ENCODE measurements at places on chromosomes 7 and 10.

DNA sequence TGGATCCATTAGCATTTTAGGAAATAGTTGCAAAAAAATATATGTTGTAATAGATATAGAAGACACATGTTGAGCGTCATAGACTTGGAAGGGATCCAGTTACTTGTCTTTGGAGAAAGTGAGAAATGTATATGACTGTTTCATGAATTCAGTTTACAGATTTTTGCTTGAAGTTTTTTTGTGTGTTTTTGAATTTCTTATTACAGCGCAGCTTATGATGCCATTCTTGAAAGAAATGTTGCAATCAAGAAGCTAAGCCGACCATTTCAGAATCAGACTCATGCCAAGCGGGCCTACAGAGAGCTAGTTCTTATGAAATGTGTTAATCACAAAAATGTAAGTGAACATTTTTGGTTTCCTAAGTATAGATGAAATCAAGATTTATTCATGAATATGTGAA lies 98.2 kb downstream of the MAPK8 start:
- DNase-seq, result peak; percentile 56

DNA sequence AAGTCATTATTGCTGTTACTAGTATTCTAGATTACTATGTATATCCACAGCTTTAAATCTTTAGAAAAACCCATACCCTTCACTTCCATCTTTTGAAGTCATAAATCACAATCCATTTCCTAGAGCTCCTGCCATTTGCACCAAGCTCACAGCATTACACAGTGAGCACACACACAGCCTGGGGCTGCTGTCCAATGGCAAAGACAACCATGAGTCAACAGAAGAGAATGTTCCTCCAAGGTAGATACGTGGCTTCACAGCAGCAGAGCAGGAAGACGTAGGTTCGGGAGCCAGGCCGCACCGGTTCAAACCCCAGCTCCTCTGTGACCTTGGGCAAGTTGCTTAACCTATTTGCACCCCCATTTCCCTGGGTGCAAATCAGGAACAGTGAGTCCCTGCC lies 234.6 kb downstream of the DIP2C start:
- DNase-seq, result no peak

DNA sequence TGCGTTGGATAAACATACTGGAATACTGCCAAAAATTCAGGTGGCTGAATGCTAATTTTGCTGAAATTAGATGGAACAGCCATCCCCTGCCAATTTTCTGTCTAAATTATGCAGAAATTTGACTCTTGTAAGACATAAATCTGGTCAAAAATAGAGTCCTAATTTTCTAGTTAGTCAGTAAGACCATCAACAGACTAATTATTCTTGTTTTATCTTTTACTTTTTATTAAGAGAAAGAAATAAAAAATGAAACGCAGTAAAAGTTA lies 110.3 kb upstream of the GATA3 start:
- no peak for DNase-seq

DNA sequence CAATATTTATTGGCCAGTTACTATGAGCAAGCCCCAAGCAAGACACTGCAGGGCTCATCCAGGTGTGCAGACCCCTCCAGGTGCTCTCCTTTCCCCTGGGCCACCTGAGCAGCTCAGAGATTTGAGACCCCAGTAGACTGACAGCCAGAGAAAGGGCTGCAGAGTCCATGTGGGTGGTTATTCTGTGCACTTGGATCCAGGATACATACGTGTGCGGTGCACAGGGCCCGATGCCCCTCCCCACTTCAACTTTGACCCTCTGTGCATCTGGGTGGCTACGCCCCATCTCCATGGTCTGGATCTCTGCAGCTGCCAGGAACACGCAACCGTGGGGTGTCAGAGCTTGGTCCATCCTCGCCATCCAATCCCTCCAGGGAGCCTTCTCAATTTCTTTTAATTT lies 72.9 kb downstream of the MKI67 start:
- no peak for DNase-seq

- no peak for DNase-seq
Observed at GRCh38 chr10:81479316-81479715, 395.7 kb upstream of the NRG3 start.

DNA sequence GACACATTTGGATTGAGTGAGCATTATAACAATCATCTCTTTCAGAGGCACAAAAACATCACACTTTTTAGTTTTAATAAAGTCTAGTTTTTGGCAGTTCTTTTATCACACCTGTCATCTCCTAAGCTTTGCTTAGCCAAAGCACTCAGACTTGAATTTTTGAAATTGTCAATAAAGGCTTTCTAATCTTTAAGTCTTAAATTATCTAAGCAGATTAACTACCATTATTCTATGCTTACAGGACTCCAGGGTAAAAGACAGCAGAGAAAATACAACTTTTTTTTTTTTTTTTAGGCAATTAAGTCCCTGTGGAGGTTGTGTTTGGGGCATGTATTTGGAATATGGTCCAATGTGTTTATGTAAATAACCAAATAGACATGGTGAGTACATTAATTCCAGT lies 17.6 kb upstream of the DLX6 start:
- no peak for DNase-seq

GRCh38 chr10:60535427-60535826 lies 145.8 kb upstream of the ANK3 start:
- no peak for DNase-seq

GRCh38 chr7:28956608-28957063 lies 1.5 kb downstream of the TRIL start:
- DNase-seq, result peak; percentile 25

DNA sequence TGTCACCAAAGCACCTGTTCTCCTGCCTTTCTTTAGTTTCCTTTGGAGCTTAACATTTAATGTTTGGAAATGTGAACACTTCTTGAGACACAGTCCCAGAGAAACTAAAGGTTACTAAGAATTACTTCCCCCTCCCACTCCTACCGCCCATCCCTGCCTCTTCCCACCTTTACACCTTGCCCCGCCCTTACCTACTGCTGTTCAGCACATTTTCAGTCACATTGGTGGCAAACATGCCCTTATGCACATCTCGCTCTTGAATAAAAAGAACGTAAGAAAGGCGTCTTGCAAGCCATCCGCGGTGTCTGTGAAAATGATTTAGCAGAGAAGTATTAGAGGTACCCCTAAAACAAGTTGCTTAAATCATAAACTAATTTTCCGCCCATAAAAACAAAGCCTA lies 8.2 kb downstream of the GPAM start:
- DNase-seq, result no peak

DNA sequence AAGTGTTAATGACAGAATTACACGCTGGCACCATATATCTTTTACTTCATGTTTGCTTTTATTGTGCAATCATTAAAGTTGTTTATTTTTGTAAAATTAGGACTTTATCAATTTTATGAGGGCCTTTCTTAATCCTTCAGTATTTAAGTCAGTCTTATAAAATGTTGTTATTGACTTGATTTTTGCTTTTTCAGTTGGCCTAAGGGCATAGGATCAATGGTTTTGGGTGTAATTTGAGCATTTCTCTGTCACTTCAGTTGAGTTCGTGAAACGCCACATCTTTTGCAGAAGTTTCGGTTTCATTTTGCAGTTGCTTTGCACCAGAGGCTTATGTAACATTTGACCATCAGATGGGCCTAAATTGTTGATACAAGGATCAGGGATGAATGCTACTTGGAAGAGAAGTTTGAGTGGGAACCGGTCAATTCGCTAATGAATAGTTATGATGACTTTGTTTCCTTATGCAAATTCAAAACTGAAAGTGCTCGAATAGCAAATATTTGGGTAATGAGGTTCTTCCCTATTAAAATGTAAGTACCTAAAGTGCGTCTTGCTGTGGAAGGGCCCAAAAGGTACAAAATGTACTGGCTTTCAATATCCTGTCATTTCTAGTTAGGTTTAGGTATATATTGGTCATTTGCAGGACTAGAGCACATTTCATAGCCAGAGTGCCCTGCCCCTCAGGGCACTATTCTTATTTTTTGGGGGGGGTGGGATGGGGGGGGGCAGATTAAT lies 340.9 kb downstream of the LRMDA start:
- peak; percentile 34 for DNase-seq

- DNase-seq, result no peak
Observed at GRCh38 chr10:68121852-68122251, 12.6 kb downstream of the MYPN start.

Measured in suppressor macrophage (primary cell).